Mucosa of gallbladder (tissue), 1 donor: ENCODE measurements at places on chromosomes 11 and 22.

GRCh38 chr11:126647735-126648134 is 292.2 kb downstream of the ST3GAL4 start:
- no peak for DNase-seq

DNA sequence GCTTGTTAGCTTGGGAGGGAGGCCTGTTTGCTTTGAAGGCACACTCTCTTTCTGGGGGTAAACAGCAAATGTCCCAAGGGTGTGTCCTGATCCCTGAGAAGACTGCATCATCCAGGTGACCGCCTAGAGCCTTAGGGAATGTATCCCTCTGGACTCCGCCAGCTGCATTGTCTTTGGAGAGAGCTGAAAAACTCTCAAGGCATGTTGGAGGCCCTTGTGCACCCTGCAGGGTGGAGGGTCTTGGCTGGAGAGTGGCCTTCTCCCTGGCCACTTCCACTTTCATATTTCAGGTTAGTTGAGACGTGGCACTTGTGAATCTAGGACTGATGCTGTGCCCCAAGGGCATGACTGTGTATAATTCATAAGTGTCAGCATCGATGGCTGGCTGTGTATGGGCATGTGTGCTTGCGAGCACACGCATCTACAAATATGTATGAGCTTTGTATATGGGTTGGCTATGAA is 70.6 kb downstream of the ZBTB16 start:
- DNase-seq: no peak

- DNase-seq: no peak
Observed at GRCh38 chr22:27568265-27568664, 233.3 kb downstream of the MN1 start.

GRCh38 chr22:36741204-36741793 is 34.6 kb downstream of the IFT27 start:
- DNase-seq: no peak

DNA sequence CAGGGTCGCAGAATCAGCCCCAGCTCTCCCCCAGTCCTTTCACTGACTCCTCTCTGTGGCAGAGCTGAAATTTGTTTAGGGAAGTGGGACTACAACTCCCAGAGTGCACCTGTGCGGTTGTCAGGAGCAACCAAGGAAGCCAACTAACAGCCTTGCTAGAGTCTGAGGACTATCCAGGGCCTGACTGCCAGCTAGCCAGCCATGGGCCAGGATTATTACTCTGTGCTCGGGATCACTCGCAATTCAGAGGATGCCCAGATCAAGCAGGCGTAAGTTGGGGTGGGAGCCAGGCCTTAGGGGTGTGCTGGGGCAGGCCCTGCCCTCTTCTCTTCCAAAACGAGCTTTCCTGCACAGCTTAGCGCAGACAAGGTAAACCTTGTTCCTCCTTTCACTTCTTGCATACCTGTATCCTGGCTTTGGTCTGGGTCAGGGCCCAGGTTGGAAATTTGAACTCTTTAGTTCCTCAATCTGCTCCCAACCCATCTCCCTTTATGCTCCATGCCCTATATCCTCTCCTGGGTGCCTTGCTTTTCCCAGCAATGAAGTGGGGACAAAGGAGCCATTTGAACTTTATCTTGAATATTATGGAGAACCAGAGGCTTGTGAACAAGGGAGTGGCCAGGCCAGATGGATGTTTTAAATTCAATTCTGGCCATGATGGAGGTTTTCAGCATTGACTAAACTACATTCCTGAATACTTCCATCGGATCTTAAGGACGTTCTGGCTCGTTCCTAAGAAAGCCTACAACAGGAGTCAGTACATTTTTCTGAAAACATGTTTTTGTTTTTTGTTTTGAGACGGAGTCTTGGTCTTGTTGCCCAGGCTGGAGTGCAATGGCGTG is at the start of gene DNAJB13:
Gene DNAJB13, plus strand, starts transcription at position 158 of the 842 bp plus-strand sequence. Its CDS starts 44 bp downstream, at position 202.
- peak; percentile 61 for DNase-seq

DNA sequence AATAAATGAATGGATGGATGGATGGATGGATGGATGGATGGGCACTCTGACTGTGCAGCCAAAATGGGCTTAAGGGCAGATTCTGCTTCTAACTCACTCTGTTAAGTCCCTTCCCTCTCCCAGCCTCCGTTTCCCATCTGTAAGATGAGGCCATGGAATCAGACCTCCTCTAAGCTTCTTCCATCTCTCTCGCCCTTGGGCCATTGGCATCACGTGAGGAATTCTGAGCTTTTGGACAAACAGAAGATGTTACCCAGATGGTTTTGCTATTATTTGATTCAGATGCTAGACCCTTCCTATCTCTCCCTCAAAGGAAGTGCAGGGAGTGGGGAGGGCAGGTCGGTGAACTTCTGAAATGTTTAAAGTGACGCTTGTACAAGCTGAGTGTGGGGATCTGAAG is 4.0 kb upstream of the CYTH4 start:
- DNase-seq: no peak

- DNase-seq: no peak
Observed at GRCh38 chr11:64876835-64877341, 1.5 kb downstream of the EHD1 start.

DNA sequence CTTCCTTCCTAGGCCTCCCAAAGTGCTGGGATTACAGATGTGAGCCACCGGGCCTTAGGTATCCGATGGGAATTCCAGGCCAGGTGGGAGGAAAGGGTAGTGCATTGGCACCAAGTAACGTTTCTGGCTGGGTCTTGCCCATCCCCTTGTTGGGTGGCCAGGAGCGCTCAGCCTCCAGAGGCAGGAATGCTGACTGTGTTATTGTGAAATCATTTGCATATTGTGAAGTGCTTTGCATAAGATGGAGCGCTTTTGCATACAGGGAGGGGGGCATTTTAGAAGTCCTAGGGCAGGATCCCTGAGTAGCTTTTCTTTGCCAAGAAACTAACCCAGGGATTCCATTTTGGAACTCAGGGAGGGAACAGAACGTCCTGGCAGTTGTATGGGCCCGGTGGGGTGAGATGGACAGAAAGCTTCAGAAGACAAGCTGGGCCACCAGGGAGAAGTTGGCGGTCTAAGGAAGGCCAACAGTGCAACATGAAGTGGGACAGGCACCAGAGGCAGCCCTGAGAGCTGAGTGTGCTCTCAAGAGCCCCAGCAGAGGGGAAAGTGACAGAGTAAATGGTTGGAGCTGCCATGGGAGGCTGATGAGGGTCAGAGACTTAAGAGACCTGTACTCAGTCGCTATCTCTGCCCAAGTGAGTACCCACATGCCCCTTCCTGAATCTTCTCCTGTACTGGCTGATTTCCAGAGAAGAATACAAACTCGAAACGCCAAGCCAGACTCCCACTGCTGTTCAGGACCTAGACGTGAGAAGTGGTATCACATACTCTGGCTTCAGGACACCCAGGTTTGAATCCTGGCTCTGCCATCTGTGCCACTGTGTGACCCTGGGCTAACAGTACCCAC is 1.3 kb upstream of the SLC39A13 start:
- no peak for DNase-seq

DNA sequence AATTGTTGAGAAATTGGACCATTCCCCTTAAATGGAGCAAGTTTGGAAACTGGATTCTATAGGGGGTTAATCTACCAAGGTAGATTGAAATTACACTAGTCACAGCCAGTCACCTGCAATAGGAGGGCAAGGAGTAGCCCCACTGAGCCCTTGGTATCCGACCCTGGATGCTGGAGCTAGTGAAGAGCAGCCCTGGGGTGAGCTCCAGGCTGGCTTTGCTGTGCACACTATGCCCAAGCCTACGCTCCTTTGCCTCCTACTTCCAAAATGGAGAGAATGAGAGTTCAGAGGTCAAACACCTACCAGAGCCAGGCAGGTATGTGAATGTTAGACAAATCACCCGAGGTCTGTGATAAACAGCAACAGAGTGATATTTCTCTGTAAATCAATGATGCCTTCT is 23.7 kb downstream of the SNU13 start:
- no peak for DNase-seq

GRCh38 chr11:46363031-46363407 is 15.8 kb downstream of the DGKZ start:
- DNase-seq: peak; percentile 68

- DNase-seq: no peak
Observed at GRCh38 chr11:117733316-117733715, 63.7 kb downstream of the DSCAML1 start.

- no peak for DNase-seq
Observed at GRCh38 chr11:35566181-35566580, 40.8 kb upstream of the PAMR1 start.

DNA sequence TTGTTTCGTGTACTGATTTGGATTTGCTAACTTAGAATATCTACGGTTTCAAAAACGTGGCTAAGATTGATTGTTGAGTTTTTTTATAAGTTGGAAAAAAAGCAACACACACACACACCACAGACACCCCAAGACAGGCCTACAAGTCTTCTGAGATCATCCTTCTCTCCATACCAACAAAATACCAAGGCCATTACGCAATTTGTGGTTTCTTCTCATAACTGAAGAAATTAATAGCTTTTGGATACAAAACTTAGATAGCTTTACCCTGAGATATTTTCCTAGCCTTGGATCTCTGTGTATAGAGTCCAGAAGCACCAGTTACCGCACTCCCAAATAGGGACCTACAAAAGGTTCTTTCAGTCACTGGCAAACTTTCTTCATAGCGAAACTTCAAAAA is 113.6 kb downstream of the SIK3 start:
- no peak for DNase-seq

DNA sequence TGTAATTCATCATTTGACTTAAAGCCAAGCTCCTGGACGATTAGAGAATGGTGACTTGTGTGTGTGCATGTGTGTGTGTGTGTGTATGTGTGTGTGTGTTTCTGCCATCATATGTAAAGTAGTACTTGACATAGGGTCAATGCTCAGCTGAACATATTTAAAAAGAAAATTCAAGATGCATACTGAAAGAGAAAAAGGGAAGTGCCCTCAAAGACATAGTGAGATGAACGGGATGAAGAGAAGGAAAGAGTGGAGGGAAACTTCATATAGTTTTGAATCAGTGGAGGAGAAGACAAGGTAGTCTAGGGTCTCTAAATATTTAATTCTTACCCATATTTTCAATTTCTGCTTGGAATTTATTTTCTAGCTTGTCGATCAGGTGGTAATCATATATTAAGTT is 4.0 kb downstream of the TCN1 start:
- no peak for DNase-seq

- no peak for DNase-seq
Observed at GRCh38 chr11:8025816-8026215, 38.7 kb downstream of the EIF3F start.

- no peak for DNase-seq
Observed at GRCh38 chr11:78857688-78858087, 283.0 kb upstream of the NARS2 start.

GRCh38 chr22:45164270-45165088 is 754 bp downstream of the NUP50 start:
- DNase-seq: no peak

DNA sequence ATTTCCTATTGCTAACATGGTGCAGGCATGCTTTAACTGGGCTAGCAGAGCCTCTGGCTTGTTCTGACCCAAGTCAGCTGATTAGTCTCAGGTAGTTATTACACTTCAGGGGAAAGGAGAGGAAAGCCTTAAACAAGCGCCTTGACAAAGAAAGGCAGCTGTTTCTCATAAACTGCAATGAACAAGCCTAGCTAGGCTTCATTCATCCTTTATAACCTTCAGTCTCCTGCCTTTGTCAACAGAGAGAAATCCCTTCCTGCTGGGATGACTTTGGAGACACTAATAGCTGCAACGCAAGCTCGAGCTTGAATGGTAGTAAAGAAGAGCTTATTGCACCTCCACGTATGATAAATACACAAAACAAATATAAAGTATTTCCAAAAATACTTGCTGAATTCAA is 68.4 kb downstream of the CCDC34 start:
- no peak for DNase-seq

GRCh38 chr22:46574993-46575910 is 37.8 kb upstream of the CELSR1 start:
- peak; percentile 62 for DNase-seq

- DNase-seq: no peak
Observed at GRCh38 chr11:82536706-82537105, 197.0 kb downstream of the FAM181B start.

DNA sequence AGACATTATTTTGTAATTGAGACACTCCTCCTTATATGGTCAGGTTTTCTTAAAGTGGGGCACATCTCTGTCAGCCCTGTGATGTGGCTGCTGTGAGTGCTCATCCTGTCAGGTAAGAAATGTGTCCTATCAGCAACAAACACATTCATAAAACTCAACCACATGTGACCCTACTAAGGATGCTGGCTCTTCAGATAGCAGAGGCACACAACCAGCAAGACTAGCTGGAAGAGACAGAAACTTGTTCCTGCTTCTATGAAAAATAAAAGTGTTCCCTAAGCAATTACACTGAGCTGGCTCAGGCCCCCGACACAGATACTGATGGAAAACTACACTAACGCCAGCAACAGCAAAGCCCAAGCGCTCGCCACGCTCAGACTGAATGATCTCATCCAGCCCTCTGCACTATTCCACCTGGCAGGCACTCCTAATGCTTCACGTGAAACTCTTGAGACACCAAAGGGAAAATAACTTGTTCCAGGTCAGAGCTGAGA is 49.8 kb upstream of the CYP2D6 start:
- peak; percentile 64 for DNase-seq

DNA sequence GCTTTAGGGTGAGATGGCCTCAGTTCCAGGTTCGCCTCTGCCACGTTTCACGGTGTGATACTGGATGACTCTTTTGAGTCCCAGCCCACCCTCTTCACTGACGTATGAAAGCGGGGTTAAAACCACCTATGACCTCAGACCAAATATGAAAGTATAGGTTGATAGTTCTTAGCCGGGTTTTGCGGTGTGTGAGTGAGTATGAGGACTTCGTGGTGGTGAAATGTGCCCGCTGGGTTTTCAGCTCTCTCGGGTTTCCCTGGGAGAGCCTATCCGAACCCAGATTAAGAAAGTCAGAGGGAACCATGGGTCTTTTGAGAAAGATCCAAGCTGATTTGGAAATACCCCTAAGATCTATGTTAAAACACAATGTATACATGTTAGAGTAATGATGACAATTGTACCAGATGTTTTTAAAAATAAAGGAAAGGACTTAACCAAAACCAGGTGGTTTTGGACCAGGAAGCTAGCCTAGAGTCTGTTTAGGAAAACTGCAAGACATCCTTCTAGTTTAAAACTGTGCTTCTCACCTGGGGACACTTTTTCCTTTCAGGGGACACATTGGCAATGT is 25.8 kb upstream of the ST3GAL4 start:
- no peak for DNase-seq

- DNase-seq: no peak
Observed at GRCh38 chr11:70247042-70247709, 23.3 kb upstream of the PPFIA1 start.

DNA sequence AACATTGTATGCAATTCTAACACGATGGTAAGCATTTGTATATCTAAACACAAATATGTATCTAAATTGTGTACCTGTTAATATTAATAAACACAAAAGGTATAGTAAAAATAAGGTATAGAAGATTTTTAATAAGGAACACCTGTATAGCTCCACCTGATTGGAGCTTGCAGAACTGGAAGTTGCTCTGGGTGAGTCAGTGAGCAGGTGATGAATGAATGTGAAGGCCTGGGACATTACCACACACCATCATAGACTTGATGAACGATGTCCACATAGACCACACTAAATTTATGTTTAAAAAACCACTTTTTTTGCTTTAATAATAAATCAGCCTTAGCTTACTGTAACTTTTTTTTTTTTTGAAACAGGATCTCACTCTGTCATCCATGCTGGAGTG is 97.6 kb upstream of the CLMP start:
- no peak for DNase-seq
